ENCODE measurements at places on chromosomes 1 and 21.

DNA sequence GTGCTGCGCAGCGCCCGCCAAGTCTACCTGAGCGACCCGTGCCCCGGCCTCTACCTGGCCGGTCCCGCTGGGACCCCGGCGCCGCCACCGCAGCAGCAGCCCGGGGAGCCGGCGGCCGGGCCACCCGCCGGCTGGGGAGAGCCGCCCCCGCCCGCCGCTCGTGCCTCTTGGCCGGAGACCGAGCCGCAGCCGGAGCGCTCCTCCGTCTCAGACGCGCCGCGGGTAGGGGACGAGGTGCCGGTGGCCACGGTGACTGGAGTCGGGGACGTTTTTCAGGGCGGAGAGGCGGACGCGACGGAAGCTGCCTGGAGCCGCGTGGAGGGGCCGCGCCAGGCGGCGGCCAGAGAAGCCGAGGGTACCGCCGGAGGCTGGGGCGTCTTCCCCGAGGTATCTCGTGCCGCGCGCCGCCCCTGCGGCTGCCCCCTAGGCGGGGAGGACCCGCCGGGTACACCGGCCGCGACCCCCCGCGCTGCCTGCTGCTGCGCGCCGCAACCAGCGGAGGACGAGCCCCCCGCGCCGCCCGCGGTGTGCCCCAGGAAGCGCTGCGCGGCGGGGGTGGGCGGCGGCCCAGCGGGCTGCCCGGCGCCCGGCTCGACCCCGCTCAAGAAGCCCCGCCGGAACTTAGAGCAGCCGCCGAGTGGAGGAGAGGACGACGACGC, 646 bp downstream of the IER5 start:
- no peak for DNase-seq

- no peak for DNase-seq
Observed at GRCh38 chr1:151175041-151175741, 590 bp downstream of the TMOD4 start.

DNA sequence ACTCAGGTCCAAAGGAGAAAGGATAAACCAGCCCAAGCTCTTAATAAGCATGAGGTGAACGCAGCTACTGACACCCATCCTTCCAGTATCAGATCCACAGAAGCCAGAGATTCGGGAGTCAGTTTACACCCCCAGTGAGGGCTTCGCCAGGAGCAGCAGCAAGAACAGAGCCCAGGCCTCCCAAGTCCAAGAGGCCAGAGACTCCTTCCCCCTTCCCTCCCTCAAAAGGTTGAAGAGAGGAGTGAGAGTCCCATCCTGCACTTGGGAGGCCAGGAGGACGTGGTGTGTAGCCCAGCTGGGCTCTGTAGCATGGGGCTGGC, 72.8 kb downstream of the MRPL37 start:
- DNase-seq, result no peak

DNA sequence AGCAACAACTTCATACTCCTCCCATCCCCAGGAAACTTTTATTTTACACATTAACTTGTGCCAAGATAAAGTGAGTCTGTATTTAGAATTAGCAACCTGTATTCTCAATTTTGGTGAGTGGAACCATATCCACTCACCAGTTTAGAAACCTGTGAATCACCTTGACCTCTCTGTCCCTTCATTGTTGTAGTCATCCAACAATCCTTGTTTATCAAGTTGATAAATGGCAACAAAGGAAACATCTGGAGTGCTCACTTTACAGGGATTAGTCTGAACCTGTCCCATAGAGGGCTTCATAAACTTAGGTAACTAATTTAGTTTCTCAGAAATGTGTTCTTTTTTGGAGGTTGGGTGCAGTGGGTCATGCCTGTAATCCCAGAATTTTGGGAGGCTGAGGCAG, 3.9 kb upstream of the CLSPN start:
- no peak for DNase-seq

GRCh38 chr21:38263493-38263892, 6.7 kb downstream of the KCNJ15 start:
- no peak for DNase-seq

- DNase-seq, result no peak
Observed at GRCh38 chr21:45200581-45201296, 87.0 kb downstream of the POFUT2 start.

DNA sequence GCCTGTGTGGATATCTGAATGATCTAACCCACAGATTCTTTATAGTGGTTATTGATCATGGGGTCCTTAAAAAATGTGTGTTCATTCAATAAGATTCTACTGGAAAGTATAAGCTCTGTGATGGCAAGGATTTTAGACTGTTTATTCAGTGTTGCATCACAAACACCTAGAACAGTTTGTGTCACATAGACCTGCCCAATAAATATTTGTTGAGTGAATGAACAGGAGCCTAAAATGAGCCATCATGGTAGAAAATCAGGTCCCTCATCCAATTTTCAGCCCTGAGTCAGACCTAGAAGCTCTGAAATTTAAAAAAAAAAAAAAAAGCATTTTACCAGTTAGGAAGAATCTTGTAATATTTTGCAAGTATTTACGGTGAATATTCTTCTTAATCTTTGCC, 2.3 kb upstream of the RGSL1 start:
- DNase-seq, result no peak

DNA sequence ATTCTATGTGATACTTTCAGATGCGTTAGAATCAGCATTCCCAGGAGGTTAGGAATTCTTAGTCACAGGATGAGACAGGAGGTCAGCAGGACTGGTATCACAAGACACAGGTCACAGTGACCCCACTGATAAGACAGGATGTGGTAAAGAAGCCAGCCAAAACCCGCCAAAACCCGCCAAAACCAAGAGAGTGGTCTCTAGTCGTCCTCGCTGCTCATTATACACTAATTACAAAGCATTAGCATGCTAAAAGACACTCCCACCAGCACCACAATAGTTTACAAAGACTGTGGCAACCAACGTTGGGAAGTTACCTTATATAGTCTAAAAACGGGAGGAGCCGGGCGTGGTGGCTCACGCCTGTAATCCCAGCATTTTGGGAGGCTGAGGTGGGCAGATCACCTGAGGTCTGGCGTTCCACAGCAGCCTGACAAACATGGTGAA, 13.9 kb upstream of the ACTA1 start:
- no peak for DNase-seq

DNA sequence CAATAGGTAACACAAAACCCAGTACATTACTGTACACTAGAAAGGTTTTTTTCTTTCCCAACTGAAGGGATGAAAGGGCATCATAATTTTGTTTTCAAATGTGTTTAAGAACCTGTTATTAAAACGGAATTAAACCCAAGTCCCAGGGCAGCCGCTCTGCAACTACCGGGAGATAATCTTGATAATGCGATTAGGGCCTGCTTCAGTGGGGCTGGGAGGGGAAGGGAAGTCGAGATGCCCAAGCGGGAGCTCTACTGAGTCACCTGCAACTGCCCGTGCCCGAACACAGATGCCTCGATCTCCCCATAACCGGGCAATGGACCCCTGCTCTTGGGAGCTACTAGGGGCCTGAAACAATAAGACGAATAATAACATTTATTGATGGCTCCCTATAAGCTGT, 61.4 kb downstream of the KAZN start:
- DNase-seq, result no peak

DNA sequence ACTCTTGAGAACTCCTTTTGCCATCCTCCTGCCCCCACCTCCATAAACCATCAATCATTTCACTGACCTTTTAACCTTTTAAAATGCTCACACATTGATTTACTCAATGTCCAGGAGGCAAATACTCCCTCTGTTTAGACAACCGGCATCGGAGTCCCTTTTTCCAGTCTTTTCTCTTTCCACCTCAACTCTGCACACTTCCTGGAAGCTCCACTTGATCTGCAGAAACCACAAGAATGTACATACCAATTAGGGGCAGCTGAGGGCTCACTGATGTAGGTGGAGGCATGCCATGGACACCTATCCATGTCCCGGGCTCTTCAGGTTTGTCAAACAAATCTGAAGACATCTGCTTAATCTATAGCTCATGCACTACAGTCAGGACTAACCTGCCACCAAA, 5.3 kb upstream of the AMIGO1 start:
- no peak for DNase-seq

GRCh38 chr1:167262836-167263235, 42.1 kb downstream of the POU2F1 start:
- DNase-seq, result no peak

- DNase-seq, result no peak
Observed at GRCh38 chr1:64664299-64664698, 80.6 kb upstream of the RAVER2 start.

GRCh38 chr1:180154003-180154324, 705 bp upstream of the QSOX1 start:
- no peak for DNase-seq

- DNase-seq, result peak; percentile 61
Observed at GRCh38 chr1:236064674-236065508, at the start of gene NID1. Gene NID1, minus strand, starts transcription at chr1:236065090. Its CDS starts 11 bp downstream, at chr1:236065079.

DNA sequence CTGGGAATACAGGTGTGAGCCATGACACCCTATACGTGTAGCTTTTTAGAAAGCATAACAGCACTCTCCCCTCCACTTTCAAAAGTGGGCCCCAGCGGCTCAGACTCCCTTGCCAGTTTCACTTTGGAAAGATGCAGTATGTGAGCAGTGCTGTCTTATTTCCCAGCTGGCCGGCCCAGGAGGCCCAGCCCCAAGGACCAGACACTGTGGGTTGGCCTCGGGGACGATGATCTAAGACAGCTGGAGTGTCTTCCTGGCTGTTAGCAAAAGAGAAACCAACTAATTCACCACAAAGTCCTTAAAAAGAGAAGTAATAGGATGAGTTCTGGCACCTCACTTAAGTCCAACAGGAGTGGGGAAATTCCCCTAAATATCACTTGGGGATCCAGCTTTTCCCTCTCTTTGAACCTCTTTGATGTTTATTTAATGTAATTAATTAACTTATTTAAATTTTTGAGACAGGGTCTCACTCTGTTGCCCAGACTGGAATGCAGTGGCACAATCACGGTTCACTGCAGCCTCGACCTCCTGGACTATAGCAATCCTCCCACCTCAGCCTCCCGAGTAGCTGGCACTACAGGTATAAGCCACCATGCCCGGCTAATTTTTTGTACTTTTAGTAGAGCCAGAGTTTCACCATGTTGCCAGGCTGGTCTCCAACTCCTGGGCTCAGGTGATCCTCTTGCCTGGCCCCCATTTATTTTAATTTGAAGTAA, 17.6 kb upstream of the CLIC4 start:
- no peak for DNase-seq

DNA sequence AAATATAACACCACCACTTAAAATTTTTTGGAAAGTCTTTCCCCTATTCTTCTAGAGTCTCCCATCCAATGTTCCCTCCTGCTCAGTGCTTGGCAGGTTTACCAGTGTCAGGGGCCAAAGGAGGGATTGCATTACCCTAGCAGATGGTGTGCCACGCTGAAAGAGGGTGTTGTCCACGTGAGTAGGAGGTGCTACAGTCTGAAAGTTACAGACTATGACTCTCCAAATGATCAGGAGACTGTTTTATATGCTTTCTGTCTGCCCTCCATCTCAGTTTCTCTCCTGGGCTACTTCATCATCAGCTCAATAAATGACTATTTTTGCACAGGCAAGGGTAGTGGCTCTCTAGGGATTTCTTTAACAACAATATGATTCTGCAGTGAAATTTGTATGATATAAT, 31.3 kb upstream of the ANGPTL7 start:
- no peak for DNase-seq

DNA sequence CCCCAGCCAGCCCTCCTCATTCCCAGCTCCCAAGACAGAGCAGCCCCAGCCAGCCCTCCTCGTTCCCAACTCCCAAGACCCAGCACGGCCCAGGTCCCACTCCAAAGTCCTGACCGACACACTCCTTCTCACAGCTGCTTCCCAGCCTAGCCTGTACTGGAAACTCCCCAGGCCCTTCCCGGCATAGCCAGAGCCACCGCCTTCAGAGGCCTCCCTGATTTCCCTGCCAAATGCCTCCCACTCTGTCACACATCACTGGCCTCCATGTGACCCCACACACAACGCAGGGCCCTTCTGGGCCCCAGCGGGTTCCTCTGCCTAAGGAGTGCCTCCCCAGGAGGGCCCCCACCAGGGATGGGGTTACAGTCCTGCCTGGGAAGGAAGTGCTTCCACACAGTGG, 2.8 kb downstream of the UBE2J2 start:
- no peak for DNase-seq

- no peak for DNase-seq
Observed at GRCh38 chr1:162632217-162632666, at the start of gene DDR2. Gene DDR2, plus strand, starts transcription at chr1:162632464. Its CDS starts 86,600 bp downstream, at chr1:162719064.

- DNase-seq, result no peak
Observed at GRCh38 chr1:99227056-99227897, 37.0 kb upstream of the PLPPR4 start.

- peak; percentile 23 for DNase-seq
Observed at GRCh38 chr21:32921632-32922230, 104.0 kb upstream of the OLIG2 start.

DNA sequence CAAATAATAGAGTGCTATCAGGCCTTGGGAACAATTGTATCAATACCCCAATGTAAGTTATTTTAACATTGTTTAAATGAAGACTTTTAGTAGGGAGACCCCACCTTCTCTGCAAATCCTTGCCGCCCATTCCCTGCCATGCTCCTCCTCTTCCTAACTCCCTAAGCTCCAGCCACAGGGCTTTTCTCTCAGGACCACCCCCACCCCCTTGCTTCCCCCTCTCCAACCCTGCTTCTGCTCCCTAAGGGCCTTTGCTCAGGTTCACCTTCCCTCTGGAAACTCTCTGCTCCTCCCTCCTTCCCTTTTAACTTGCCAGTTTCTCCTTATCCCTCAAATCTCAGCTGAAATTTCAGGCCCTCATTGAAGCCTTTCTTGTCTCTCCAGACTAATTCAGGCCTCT, 16.8 kb downstream of the CCDC190 start:
- DNase-seq, result no peak

DNA sequence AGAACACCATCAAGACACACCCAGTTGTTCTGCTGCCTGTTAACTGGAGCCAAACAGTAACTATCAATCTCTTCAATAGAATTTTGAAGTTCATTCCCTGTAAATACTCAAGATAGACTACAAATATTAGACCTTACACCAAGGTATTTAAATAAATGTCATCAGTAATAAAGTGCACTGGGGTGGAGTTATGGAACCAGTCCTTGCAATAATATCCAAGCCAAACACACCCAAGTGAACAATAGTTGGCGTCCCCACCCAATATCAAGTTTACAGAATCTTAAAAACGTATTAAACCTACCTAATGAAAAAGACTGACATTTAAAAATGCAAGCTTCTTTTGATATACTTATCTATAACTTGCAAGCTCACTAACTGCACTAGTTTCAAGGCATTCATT, 2.7 kb downstream of the SERBP1 start:
- no peak for DNase-seq

GRCh38 chr1:39262802-39263201, 58.3 kb downstream of the MACF1 start:
- DNase-seq, result no peak

GRCh38 chr21:41210426-41211059, 42.6 kb downstream of the BACE2 start:
- no peak for DNase-seq

GRCh38 chr1:205832326-205832751, 17.6 kb downstream of the PM20D1 start:
- DNase-seq, result no peak

- no peak for DNase-seq
Observed at GRCh38 chr1:162213281-162213912, 143.9 kb downstream of the NOS1AP start.

All from Caco-2 (cell line).